Caco-2 (cell line): ENCODE measurements at places on chromosomes 4 and X.

DNA sequence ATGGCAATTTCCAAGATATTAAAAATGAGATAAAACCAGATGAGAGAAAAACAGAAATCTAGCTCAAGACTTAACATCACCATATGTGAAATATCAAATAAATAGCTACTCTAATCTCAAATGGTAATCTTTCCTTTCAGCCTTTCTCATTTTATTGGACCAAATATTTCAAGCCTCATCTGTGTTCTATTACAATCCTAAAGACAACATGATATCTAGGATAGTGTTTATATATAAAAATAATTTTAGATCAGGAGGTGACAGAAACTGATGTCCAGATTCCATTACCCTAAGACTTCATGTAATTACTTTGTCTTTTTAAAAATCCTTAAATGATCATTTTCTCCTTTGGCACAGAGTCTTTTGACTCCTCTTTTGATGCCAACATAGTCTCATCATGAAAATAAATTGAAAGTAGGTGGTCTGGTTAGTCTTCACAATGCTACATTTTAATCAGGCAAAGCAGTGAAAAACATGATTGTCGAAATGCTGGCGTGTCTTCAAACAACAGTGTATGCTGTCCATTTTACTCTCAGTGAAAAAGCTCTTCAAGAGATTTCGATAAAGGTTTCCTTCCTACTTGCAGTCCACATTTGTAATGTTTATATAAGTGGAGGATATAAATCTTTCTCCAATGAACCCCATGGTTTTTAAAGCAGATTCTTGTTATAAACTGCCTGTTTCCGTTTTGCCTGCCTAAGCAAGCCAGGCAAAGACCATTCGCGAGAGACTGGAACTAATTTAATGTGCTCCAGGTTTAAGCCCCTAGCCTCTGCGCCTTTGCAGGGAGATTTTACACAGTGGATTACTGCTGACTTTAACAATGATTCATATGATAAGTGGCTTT lies 169.8 kb downstream of the SCFD2 start:
- DNase-seq, result no peak

DNA sequence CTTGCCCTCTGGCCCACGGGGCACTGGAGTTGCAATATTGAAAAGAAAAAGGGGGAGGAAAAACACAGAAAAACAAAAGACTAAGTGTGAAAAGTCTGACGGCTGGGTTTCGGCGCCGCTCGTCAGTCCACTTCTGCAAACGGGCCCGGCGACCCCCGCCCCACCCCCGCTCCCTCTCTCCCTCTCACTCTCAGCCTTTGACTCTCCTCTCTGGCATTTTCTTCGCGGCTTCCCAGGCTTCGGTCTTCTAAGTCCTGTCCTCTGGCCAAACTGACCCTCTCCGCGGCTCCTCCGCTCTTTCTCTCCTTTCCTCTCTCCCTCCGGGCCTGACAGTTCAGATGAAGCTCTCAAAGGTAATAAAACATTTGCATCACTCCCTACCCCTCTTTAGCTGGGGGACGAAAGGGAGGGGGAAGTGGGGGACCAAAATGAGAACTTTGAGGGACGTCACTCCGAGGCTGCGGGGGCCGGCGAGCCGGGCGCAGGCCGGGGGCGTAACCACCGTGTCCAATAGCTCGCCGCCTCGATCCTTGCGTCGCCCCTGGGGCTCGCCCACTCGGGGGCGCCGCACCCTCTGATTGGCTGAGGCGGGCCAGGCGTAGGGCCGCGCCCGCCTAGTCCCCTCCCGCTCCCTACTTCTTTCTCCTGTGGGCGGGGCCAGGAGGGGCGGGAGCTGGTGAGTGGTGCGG lies at the start of gene NKX6-1:
NKX6-1 (minus strand) TSS at position 358 of the 689 bp plus-strand sequence. CDS start 1,064 bp downstream, outside the sequence.
- DNase-seq, result peak; percentile 83

- no peak for DNase-seq
Measured at GRCh38 chrX:72060196-72060920, 71.4 kb downstream of the RTL5 start.

DNA sequence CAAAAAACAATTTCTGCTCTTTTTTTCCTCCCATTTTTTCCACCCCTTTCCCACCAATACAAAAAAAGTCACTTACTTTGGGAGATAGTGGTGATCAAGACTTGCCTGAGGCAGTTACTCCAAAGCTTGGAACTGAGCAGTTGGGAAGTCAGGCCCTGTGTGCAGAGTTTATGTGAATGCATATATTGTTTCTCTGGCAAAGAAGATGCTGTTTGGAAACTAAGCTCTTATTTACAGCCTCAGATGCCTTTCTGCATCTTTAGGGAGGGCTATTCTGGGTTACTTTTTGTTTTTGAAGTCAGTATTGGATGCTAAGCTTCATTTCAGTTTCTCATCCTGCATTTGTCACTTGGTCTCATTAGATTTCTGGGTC lies 136.3 kb downstream of the ZNF330 start:
- no peak for DNase-seq

GRCh38 chr4:76563454-76564122 lies 128.6 kb downstream of the SHROOM3 start:
- DNase-seq, result peak; percentile 48

DNA sequence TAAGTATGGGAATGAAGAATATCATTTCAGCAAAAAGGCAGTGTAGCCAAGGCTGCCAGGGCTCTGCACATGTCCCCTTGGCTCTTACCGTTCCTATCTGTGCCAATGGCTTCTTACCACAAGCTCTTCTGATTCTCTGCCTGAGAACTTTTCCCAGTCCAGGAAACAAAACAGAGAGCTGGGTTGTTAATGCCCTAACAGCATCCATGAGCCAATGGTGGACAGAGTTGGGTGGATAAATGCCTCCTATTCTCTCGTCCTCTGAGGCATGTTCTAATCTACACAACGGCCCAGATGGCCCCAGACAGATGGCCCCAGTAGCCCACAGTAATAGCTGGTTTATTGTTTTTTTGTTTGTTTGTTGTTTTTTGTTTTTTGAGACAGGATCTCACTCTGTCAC lies 28.0 kb downstream of the SCD5 start:
- no peak for DNase-seq

- DNase-seq, result no peak
Measured at GRCh38 chrX:106035064-106035463, 3.5 kb downstream of the SERPINA7 start.

- no peak for DNase-seq
Measured at GRCh38 chr4:141560056-141560455, 76.3 kb upstream of the IL15 start.

- peak; percentile 3 for DNase-seq
Measured at GRCh38 chrX:128518508-128518907, 466.3 kb upstream of the ACTRT1 start.

GRCh38 chrX:9467751-9468150 lies 2.9 kb downstream of the TBL1X start:
- DNase-seq, result no peak

DNA sequence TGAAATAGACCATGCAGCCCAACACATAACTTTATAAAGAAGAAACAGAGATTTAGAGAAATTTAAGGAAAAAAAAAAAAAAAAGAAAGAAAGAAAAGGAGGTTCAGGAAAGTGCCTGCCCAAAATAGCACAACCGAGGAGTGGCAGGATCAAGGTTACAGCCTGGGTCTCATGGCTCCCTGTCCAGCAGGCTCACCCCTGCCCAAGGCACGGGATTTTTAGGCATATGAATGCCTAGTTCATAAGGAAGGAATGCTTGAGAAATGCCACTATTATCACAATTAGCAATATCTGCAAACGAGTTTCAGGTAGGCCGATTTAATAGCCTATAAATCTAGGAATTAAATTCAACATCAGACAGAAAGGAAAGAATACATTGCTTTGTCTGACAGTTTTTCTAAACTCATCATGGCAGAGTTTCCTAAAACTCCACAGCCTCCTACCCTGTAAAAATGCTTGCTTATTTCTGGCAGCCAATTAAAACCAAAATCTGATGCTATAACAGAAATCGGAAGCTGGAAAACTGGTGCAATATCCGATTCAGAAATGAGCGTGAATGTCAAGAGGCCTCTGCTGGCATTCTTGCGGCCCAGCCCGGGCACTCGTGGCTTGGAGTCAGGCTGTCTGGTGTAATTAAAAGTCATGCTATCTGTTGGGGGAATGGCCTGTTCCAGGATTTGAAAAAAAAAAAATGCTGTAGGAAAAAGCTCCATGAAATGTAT lies 63.5 kb downstream of the GEMIN8 start:
- DNase-seq, result no peak

- DNase-seq, result no peak
Measured at GRCh38 chr4:145452447-145453162, 29.0 kb upstream of the SMAD1 start.

- no peak for DNase-seq
Measured at GRCh38 chrX:45935408-45935807, 609.8 kb downstream of the ZNF674 start.

DNA sequence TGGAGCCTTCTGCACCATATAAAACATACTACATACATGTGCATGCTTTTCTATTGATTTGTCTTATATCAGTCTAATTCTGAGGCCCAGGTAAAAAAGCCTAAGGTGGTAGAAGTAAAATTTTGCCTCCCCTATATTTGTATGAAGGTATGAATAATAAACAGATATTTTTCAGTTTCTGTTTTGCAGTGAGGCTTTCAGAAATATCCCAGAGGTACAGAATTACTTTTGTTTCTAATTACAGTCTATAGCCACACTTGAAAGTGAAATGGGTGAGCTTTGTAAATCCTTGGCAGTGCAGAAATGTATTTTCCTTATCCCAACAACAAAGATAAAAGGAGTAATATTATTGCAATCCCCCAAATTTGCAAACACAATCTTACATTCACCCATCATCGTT lies 59.5 kb downstream of the DDX60 start:
- DNase-seq, result no peak

GRCh38 chrX:267771-268261 lies 13.4 kb upstream of the PLCXD1 start:
- DNase-seq, result no peak

- no peak for DNase-seq
Measured at GRCh38 chr4:184787766-184788503, 37.8 kb downstream of the ACSL1 start.

DNA sequence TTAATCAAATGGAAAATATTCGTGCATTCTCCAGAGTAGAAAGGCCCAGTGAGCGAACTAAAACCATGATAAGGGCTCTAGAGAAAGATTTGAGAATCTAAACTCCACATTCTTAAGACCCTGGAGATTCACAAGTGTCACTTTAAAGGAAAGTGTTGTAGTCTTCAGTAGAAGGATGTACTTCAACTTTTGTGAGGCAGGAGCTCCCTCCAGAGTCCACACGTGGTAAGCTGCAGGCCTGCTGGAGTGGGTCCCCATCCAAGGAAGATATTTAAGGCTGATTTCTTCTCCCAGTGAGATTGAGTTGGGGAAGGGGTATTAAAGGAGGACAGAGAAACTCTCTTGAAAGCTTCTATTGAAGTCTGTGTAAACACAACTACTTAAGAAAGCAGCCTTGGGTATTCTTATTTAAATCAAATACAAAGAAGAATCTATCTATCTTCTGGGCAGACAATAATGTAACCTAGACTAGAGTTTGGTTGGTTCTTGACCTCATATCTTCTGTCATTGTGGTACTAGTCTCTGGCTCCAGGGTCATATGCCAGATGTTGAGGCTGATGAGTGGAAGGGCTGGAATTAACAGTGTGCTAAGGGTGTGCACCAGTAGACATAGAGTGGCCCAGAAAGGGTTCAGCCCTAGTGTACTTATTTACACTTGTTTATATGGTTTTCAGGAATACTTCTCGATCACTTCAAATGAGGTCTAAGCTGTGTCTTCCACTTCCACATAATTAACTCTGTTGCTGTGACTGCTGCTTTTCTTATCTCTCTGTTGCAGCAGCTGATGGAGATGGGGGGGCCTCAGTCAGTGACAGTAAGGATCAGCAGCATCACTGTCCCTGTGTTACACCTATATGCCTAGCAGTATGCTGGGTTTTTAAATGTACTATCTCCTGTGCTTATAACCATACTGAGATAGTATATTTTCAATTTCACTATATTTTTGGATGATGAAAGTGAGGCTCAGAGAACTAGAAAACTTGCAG lies 76.1 kb downstream of the HMGB2 start:
- DNase-seq, result peak; percentile 53

DNA sequence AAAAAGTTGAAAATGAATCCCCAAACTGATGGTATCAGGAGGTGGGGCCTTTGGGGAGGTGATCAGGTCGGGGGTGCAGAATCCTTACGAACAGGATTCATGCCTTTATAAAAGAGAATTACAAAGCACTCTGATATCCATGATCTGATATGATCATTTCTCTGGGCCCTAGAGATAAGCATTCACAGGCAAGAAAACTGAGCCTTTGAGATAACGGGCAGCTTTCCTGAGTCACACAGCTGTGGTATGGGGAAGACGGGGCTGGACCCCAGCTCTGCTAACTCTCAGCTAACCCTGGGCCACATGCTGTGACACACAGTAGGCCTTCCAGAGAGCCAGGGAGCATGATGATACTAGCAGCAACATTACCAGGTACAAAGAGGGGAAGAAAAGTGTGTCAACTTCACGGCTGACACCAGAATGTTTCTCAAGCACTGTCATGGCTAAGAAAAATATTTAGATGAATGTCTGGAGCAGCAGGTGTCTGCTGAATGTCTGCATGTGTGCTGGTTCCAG lies 85.1 kb downstream of the SLC2A9 start:
- no peak for DNase-seq

DNA sequence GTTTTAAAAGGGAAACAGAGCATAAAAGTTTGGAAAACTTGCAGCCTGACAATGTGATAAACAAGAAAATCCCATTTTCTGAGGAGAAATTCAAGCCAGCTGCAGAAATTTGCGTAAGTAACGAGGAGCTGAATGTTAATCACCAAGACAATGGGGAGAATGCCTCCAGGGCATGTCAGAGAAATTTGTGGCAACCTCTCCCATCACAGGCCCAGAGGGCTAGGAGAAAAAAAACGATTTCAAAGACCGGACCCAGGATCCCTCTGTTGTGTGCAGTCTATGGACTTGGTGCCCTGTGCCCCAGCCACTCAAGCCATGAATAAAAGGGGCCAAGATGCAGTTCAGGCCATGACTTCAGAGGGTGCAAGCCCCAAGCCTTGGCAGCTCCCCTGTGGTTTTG lies 355.4 kb upstream of the NDST3 start:
- no peak for DNase-seq
